ENCODE measurements at places on chromosomes 5 and 9. TPM values are rescaled to one million over a fixed set of nuclear protein-coding genes. Genes with fewer than 3 reads are reported as not detected.

PDCD1LG2 gene
- 59.6 TPM for total RNA-seq

GEMIN5 gene
- total RNA-seq = 23.3 TPM

LCN9 gene
- not detected for total RNA-seq

HTR4 gene
- total RNA-seq = not detected

PLAC8L1 gene
- not detected for total RNA-seq

PCDHB7 gene
- under 0.01 TPM for total RNA-seq

SEMA4D gene
- 1.6 TPM for total RNA-seq

LAMC3 gene
- total RNA-seq = 0.43 TPM

PDE6A gene
- not detected for total RNA-seq

TSSK1B gene
- 0.64 TPM for total RNA-seq

HCN1 gene
- under 0.01 TPM for total RNA-seq

DNA sequence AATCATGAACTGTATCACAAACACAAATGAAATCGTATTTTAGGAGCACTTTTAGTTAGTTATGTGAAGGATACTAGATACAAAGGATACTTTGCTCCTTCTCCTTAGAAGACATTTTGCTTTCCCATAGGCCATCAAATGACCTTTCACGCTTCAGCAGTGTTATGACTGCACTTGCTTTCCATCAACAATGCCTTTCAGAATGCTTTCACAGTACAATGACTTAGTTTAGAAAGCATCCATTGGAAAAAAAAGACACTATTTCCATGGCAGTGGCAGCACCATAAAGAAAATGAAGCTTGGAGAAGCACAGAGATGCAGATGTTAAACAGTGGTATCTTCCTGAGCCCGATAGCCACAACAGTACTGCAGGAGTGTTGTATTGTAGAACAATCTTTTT is 203.9 kb downstream of the PCSK1 start:
- no peak for DNase-seq

- peak; percentile 31 for DNase-seq
Observed at GRCh38 chr5:55535199-55535905, 588 bp upstream of the PLPP1 start.

GRCh38 chr9:89419978-89420394 is 77.9 kb downstream of the SEMA4D start:
- DNase-seq = no peak

DNA sequence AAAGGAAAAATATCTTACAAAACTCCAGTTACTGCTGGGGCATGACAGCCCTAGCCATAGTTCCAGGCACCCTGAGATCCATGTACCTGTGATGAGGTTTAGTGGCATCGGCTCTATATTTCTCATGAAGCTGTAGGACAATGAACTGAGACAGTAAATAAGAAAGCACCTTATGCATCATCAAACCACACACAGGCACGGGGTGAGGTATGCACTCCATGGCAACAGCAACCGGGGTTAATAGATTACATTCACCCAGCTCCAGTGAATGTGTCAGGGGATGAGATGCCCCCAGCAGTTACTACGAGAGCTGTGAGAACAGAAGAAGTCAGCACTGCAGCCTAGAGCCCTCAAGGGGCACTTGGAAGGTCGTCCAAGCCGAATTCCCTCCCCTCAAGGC is 162.0 kb upstream of the S1PR3 start:
- no peak for DNase-seq

DNA sequence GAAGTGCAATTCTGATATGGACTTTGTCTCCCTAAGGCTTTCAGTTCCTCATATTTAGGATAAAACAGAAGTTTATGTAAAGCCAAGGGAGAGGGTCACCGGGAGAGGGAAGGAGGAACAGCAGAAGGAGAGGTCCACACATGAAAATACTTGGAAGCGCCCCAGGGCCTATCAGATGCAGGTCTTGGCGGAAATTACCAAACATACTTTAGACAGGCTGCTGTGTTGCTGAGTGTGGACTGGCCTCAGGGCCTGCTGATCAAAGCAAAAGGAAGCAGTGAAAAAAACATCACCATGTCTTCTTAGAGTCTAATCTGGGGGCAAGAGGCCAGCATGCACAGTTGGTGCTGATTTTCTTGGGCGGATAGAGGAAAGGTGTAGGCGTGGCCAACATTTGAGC is 14.1 kb upstream of the NTRK2 start:
- DNase-seq = no peak

DNA sequence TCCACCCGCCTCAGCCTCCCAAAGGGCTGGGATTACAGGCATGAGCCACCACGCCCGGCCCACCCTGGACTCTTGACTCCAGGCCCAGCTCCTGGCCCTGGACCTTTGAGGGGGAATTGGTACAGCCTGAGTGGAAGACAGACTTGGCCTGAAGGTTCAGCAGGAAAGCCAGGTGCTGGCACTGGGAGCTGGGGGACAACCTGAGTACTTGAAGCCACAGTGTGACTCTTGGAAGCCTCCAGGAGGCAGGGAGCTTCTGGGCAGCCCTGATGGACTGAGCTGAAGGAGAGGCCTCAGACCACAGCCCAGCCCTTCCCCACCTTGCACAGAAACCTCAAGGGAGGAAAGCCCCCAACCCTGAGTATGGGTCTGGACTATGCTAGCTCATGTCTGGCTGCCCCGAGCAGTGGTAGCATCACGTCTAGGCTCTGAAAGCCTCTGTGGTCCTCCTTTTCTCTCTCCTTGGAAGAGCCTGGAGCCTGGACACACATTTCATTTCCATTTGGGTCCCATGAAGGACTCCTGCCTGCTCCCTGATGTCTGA is 54.1 kb downstream of the RASGEF1C start:
- no peak for DNase-seq

DNA sequence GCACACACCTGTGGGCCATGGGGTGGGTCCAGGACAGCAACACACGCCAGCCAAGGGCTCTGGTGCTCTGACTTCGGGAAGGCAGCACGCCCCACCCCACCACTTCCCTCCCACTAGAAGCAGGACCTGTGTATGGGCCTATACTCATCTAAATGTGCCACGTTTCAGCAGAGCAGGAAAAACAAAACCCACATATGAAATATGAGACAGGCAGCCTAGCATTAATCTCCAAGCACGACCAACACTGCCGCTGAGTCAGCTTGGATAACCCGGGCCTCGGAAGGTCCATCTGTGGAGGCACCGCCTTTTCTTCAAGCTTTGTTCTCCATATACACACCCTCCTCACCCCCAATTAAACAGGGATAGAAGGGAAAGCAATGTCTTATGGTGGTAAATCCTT is 203.1 kb downstream of the ROR2 start:
- peak; percentile 88 for DNase-seq

DNA sequence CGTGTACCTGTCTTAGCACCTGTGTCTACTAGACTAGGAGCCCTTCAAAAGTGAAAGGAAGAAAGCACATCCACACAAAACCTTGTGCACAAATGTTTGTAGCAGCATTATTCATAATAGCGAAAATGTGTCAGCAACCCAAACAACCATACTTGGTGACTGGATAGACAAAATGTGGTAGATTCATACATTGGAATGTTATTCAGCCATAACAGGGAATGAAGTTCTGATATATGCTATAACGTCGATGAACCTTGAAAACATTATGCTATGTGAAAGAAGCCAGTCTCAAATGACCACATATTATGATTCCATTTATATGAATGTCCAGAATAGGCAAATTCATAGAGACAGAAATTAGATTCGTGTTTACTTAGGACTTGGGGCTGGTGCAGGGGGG is 57.8 kb upstream of the LARP1 start:
- DNase-seq = no peak

DNA sequence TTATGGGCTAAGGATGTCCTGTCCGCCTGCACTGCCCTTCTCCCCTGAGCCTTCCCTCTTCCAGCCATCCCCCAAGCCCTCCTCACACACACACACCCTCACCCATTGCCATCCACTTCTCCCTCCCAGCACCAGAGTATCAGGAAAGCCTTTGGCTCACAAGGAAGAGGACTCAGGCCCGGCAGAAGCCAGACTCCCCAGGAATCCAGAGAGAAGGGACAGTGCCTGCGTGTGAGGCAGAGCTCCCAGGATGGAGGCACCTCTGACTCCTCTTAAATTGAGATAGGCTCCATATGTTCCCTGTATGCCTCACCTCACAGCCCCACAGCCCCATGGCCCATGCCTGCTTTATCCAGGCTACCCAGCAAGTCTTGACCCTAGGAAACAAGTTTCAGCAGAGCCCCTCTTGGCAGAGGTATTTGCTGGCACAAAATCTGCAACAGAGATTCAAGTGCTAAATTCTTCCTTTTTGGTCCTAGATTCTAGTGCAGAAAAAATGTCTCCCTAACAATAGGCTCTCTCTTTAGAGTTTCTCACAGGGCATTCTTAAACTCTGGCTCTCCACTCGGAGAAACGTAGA is 761 bp downstream of the IL17B start:
- no peak for DNase-seq

DNA sequence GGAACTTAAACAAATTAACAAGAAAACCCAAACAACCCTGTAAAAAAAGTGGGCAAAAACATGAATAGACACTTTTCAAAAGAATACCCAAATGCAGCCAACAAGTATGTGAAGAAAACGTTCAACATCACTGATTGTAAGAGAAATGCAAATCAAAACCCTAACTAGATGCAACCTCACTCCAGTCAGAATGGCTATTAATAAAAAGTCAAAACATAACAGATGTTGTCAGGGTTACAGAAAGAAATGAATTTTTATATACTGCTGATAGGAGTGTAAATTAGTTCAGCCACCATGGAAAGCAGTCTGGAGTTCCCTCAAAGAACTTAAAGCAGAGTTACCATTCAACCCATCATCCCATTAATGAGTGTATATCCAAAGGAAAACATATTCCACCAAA is 479.0 kb downstream of the MTRR start:
- DNase-seq = no peak

DNA sequence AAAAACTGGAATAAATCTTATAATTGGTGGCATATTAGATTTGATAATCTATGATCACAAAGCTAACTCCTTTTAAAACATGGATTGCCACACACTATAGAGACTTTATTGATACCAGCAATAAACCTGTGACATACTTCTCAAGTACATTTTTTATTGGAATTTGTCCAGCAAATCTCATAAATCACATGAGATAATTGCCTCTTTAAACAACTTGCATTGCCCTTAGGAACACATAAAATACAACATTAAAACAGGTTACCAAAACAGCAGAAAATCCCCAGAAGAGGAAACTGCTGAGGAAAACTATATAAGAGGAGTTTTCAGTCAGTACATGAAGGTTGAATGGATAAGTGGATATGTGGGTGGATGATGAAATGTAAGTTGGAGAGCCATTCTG is 124.6 kb downstream of the SNCAIP start:
- no peak for DNase-seq

DNA sequence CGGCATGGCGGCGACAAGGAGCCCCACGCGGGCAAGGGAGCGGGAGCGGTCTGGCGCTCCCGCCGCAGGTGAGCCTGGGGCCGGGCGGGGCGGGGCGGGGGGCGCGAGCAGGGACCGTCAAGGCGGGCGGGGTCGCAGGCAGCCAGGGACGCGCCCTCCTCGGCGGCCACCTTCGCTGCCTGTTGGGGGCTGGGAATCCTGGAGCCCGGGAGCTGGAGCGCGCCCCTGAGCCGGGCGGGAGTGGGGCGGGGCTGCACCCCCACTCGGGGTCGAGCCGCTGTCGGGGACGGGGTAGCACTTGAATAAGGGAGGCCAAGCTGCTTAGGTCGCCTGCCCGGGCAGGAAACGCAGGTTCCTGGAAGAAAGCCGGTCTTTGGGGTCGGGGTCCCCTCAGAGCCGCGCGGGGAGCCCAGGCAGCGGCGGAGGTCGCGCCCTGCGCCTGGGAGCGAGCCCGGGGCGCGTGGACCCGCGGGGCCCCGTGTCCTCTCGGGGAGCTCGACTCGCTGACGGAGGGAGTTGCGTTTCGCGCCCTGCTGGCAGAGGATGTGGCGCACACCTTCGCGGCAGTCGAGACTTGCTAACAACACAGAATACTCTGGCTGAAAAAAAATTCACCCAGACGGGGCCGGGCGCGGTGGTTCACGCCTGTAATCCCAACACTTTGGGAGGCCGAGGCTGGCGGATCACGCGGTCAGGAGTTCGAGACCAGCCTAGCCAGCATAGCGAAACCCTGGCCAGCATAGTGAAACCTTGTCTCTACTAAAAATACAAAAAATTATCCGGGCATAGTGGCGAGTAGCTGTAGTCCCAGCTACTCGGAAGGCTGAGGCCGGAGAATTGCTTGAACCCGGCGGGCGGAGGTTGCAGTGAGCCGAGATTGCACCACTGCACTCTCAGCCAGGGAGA is 552 bp downstream of the OTULINL start:
- no peak for DNase-seq

DNA sequence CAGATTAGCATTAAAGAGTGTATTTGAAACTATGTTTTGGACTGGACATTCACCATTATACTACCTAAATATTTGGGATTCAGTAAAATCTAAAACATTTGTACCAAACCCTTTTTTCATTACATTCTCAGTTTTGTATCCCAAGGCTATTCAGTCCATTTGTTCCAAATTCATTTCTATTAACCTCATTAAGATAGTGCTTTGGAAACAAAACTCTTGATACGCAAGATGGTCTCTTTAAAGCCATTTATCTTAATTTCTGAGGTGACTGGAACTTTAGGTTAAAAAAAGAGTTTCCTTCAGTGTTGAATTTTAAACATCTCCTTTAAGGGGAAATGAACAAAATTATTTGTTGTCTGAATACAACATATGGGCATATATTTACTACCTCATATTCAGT is 702.5 kb upstream of the GRAMD2B start:
- no peak for DNase-seq

DNA sequence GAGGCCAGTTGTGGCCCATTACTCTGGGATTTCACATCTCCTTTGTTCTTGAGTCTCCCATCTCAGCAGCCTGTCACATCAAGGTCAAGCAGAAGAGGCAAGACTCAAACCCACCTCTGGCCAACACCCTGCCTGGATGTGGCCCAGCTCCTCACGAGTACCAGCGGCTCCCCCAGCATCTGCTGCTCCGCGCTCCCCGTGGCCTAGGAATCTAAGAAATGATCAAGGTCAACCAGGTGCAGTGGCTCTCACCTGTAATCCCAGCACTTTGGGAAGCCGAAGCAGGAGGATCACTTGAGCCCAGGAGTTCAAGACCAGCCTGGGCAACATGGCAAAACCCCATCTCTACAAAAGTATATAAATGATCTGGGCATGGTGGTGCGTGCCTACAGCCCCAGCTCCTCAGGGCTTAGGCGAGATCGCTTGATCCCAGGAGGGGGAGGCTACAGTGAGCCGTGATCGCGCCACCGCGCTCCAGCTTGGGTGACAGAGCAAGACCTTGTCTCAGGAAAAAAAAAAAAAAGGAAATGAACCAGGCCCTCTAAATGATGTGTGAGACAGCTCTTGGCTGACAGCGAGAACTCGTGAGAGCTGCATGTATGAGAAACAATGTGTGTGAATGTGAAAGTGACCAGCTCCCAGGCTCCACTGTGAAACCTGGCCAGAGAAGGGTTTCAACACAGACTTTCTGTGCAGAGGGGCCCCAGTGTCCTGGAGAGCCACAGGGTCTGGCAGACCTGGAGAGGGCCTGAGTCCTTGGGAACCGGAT is 61.6 kb upstream of the ANGPTL2 start:
- peak; percentile 94 for DNase-seq

- no peak for DNase-seq
Observed at GRCh38 chr5:108629779-108630528, 117.7 kb upstream of the FER start.

- peak; percentile 61 for DNase-seq
Observed at GRCh38 chr5:41707853-41708603, 162.2 kb downstream of the OXCT1 start.

- DNase-seq = no peak
Observed at GRCh38 chr9:24793787-24794186, 248.1 kb upstream of the IZUMO3 start.

All from fibroblast of villous mesenchyme (primary cell).